ENCODE measurements at places on chromosomes 4 and X.

DNA sequence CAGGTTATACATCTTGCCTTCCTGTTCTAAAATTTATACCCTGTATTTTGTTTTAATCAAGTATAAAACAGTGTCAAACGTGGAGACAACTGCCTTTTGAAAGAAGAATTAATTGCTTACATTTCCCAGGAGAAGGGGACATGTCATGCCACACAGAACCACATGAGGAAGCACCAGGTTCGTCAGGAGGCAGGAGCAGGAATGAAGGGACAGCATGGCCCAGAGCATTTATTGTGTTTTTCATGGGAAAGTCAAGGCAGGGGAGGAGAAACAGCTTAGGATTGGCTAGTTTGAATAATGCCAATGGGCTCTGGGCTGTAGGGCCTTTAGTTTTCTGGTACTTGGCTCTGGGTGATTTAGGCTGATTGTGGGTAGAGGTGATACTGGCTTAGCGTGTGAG is 203.7 kb downstream of the CFAP299 start:
- no peak for DNase-seq

DNA sequence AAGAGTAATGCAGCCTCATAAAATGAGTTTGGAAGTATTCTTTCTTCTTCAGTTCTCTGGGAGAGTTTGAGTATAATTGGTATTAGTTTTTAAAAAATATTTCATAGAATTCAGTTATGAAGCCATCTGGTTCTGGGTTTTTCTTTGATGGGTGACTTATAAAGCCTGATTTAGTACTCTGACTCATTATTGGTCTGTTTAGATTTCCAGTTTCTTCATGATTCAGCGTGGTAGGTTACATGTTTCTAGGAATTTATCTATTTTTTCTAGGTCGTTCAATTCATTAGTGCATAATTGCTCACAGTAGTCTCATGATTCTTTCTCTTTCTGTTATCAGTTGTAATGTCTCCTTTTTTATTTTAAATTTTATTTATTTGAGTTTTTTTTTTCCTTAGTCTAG is 111.2 kb downstream of the CEP44 start:
- no peak for DNase-seq

- no peak for DNase-seq
Measured at GRCh38 chr4:14087921-14088320, 460.4 kb upstream of the BOD1L1 start.

- DNase-seq, result no peak
Measured at GRCh38 chr4:172815499-172816164, 353.0 kb upstream of the GALNT7 start.

DNA sequence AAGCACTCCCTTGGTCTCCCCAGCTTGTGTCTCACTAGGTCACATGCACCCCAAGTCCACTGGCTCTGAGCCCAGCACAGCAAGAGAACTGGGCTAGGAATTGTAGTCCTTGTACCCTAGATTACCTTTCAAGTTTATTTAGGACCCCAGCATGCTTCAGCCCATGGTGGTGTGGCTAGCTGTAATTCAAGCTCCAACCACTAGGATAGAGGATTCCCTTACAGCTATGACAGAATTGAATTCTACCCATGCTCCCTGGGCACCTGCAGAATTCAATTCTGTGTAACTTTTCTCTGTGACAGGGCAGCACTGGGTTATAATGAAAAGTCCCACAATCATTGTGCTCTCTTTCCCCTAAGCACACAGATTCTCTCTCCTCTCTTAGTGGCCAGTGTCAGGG is 253.8 kb upstream of the DMD start:
- no peak for DNase-seq

DNA sequence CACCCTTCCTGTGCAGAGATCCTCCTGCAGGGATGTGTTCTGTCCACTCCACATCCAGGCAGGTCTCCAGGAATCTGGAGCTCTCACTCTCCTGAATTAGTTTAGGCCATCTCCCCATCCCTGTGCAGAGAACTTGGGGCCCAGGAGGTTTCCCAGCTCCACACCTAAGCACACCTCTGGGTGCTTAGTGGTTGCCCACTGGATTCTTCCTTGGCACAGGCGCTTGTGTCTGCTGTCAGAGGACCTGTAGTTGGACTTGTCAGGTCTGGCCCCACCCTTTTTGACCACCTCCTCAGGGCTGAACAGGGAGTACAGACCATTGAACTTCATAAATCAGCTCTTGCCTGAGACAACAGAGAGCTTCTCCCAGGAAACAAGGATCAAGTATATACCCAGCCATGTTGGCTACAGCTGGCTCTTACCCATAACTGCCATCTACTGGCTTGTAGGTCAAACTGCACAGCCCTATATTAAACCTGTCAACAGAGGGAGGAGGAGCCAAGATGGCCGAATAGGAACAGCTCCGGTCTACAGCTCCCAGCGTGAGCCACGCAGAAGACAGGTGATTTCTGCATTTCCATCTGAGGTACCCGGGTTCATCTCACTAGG is 275.5 kb downstream of the PPARGC1A start:
- DNase-seq, result no peak
